Right renal pelvis (tissue), 4 donors: ENCODE measurements at places on chromosomes 12 and 14.

- DNase-seq = no peak
Measured at GRCh38 chr12:89506050-89506449, 18.5 kb downstream of the GALNT4 start.

- DNase-seq = no peak
Measured at GRCh38 chr12:113957627-113958026, 8.5 kb downstream of the RBM19 start.

- no peak for DNase-seq
Measured at GRCh38 chr12:51389302-51389999, 1.8 kb downstream of the GALNT6 start.

DNA sequence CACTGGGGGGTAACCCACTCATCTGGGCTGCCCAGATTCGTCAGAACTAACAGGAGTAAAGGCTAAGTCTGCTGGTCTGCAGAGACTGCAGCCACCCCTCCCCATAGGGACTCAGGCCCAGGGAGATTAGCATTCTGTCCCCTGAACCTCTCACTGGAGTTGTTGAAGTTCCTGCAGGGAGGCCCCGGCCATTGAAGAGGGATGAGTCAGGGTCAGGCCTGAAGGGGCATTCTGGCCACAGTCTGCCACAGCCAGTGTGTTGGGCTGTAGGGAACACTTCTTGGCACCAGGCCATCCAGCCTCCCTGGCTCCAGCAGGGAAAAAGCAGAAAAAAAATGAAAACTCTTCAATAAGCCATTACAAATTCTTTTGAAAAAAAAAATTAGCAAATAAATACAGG is 35.3 kb downstream of the KLRK1 start:
- DNase-seq = no peak

- DNase-seq = no peak
Measured at GRCh38 chr14:65222440-65222858, 120.1 kb upstream of the MAX start.

GRCh38 chr14:100860556-100861187 is 34.8 kb downstream of the MEG3 start:
- DNase-seq = no peak

DNA sequence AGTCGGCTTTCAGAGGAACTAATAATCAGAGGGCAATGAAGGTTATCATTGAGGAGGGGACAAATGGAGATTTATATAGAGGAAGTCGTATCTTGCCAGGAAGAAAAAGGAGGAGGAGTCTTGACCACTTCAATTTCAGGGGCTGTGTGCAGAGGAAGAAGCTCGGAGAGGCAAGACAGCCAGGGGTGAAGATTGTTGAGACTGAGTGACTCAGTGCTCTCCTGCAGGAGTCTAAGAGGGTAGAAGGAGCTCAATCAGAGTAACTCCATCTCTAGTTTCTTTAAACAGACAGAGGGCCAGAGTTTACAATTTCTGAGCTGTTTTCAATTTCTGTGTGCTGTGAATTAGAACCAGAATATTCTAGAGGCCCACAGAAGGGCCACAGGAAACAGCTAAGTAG is 439.3 kb upstream of the PRICKLE1 start:
- no peak for DNase-seq

DNA sequence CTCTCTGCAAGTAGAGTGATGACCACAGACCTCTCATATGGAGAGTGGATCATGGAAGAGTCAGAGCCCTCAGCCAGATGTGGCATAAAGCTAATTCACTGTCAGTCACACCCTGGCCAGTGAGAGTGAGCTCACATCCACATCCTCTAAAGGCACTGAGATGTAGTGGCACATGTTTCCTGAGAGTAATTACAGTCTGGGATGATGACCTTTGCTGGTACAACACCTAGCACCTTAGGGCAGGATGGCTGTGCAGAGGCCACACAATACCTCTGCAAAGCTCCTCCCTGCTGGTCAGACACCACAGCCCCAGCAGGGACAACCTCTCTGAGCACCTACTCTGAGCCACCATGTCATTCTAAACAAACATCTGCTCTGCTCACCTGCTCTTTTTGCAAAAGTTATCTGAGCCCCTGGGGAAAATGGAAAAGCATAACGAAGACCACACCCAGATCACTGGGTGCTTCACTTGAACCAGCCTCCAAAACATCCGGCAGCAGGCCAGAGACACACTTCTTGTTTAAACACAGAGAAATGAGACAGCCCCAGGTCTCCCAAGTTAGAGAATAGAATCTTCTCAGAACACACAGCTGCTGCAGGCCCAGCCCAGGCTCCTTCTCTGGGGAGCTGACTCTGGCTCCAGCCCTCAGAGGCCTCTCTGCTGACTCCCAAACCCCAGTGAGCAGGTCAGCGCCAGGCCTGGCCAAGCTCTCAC is 30.3 kb downstream of the PITPNM2 start:
- no peak for DNase-seq

DNA sequence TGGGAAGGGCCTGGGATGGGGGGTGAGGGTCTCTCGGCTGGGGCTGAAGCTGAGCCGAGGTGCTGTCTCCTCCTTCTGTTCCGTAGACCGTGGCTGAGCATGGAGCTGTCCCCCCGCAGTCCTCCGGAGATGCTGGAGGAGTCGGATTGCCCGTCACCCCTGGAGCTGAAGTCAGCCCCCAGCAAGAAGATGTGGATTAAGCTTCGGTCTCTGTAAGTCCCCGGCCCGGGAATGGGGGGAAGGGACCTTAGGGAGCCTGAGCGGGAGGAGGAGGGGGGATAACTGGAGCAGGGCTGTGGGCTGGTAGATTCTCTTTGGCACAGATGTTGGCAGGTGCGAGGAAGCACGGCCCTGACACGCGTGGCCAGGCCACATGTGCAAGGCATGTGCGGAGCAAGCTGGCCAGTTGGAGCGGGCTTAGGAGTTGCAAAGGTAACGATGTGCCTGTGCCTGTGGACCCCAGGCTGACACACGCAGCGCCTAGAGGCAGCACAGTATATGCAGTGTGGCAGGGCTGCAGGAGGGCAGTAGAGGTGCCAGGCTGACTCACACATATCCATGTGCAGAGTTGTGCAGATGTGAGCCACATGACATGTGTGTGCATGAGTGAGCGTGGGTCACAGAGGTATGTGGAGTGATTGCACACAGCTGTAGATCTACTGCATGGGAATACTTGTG is 512 bp downstream of the PDE1B start:
- DNase-seq = no peak

- DNase-seq = no peak
Measured at GRCh38 chr12:102509123-102509626, 28.8 kb upstream of the IGF1 start.

DNA sequence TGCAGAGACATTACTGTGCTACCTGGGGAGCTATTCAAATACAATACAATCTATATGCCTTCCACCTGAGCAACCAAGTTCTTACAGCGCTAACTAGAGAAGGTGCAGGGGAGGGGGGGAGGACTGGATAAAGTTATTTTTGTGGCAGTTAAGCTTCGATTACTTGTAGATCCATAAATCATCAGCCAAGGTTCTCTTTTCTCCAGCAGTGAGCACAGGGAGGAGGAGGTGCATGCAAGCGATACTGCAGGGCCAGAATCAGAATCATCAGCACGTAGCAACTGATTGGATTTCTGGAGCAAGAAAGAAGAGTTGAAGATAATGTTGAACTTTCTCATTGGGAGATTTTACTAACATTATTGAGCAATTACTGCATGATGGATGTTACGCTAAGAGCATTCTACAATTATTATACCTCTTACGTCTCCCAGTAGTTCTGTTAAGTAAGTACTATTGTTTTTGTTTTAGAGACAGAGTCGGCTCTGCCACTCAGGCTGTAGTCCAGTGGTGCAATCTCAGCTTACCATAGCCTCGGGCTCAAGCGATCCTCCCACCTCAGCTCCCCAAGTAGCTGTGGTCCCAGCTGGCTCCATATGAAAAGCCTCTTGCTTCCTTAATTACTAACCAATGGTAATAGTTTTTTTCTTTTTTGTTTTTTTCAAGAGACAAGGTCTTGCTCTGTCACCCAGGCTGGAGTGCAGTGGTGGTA is 74.6 kb upstream of the EEA1 start:
- no peak for DNase-seq

GRCh38 chr12:54387114-54387467 is 2.6 kb upstream of the ZNF385A start:
- no peak for DNase-seq

DNA sequence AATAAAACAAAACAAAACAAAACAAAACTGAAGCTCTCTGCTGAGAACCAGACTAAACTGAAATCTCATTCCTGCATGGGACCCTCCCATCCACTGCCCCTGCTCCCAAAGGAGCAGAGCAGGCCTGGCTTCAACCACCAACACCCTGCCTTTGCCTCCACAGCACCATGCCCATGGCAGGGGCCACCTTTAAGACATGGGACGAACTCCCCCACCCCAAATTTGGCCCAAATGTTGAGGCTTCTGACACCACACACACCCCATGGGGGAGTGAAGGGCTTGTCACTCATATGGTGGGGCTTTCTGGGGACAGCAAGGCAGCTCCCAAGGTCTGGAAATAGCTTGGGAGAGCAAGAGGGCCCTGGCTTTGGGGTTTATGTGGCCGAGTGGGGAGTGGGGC is 177.2 kb downstream of the KIF26A start:
- no peak for DNase-seq

DNA sequence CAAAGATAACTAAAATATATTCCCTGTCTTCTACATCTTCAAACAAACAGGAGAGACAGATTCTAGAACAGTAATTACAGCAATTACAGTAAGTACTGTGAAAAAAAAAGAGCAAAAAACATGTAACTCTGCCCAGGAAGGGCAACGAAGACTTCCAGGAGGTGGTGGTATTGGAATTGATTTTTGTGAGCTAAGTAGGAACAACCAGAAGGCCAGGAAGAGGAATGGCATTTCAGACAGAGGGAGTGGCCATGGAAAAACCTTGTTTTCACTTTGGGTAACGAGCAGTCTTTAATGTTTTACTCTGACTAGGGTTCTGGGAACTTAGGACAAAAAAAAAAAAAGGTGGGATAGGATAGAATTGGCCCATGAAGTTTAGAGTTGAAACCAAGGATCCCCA is 196.3 kb upstream of the PLEKHG7 start:
- DNase-seq = no peak

DNA sequence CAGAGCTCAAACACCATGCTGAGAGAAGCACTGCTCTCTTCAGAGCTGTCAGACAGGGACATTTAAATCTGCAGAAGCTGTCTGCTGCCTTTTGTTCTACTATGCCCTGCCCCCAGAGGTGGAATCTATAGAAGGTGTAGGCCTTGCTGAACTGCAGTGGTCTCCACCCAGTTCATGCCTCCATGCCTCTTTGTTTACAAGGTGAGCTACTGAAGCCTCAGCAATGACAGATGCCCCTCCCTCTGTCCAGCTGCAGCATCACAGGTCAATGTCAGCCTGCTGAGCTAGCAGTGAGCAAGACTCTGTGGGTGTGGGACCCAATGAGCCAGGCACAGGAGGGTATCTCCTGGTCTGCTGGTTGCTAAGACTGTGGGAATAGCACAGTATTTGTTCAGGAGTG is 25.4 kb upstream of the CCDC198 start:
- no peak for DNase-seq

DNA sequence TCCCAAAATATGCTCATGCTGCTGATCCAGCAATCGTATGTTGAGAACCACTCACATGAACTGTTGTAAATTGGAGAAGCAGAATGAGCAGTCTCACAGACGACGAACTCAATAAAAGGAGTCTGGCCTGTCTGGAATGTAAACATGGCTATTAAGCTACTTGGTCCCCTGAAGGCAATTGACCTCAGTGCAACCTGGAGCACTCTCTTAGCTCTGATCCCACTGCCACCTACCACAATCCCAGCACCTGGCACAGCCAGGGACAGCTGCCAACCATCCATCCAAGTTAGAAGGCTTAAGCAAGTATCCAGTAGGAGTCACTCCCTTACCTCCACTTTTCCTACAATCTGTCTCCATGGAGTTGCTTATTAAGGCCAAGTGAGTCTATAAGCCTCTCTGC is 406.9 kb upstream of the CLEC14A start:
- no peak for DNase-seq

DNA sequence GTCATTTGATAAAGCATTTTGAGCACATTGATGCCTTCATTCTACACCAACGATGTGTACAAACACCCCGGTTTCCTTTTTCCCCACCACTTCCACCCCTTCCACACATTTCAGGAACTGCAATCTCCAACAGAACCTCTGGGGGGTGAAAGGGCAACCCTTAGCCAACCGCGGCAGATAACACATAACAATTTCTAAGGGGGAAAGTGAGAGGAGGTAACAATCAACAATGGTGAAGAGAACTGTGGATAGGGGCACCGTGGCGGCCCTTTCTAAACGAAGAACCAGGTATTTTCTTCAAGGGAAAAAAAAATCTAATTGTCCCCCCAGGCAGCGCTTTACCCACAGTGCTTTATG is 1.1 kb downstream of the KITLG start:
- DNase-seq = no peak

DNA sequence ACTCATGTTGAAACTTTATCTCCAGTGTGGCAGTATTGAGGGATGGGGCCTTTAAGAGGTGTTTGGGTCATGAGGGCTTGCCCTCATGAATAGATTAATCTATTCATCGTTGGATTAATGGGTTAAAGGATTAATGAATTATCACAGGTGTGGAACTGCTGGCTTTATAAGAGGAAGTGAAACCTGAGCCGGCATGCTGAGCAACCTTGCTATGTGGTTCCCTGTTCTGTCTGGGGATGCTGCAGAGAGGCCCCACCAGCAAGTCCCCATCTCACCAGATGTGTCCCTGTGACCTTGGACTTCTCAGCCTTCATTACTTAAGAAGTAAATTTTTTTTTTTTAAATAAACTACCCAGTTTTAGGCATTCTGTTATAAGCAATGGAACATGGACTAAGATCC is 109.6 kb downstream of the DYRK2 start:
- no peak for DNase-seq

DNA sequence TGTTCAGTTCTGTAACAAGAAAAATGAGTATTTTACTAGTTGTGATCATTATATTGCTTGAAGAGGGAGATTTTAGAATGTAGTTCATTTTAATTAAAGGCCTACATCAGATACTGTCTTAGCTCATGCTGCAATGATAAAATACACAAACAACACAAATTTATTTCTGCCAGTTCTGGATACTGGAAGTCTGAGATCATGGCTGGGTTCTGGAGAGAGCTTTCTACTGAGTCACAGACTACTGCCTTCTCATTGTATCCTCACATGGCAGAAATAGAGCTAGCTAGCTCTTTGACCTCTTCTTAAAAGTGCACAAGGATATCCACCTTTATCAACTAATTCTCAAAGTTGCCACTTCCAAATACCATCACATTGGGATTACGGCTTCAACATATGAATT is 53.8 kb downstream of the MIS18BP1 start:
- DNase-seq = no peak

- no peak for DNase-seq
Measured at GRCh38 chr12:71070416-71071128, 87.2 kb downstream of the TSPAN8 start.

DNA sequence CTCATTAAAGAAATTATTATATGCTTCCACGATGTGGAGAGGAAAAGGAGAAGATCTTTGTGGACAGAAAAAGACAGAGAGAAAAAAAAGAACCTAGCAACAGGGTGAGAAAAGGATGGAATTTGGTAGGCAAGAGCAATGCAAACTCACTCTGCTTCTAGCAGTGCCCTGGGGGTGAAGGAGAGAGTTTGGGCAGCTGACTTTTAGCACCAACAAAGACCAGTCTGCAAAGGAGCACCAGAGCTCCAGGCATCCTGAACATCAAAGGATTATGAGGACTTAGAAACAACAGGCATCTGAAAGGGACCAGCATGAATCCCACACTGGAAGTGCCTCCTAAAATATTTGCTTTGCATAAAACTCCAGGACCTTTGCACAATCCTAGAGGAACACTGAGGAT is 32.8 kb upstream of the RERG start:
- DNase-seq = no peak
